ENCODE measurements at places on chromosomes 13 and 19.

- no peak for DNase-seq
These were observed 1988.1 kb upstream of the PCDH20 start for GRCh38 chr13:63403733-63404132.

GRCh38 chr19:1070576-1070930, 3.6 kb downstream of the ARHGAP45 start:
- no peak for DNase-seq

DNA sequence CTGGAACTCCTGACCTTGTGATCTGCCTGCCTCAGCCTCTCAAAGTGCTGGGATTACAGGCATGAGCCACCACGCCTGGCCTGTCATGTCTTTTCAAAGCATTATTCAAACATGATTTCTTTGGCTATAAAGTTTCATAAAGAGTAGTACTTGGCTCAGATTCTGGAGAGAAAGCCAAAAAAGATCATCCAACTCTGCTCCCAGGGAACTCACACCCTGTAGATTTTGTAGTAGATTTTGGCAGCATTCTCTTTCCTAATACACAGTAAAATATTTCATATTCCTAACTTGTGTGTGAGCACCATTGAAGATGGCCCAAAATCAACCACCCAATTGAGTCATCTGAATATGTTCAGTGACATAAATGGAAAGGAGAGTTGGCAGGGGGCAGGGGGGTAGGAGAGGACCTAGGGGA, 48.4 kb downstream of the CAB39L start:
- DNase-seq: no peak

DNA sequence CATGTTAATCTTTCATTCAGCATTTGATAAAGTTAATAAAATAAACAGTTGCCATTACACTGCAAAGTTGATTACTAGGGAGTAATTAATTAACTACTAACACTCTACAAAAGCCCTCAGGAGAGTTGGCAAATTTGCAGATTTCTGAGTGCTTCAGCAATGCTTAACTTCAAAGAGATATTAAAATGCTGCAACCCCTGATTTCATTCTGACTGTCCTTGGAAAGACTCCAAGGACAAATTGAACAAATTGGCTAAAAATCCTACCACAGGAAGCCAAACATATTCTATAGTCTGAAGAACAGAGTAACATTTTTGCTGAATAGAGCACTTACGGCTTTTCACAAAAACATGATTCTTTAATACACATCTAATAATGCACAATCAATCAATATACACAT, 1543.0 kb downstream of the SLITRK5 start:
- no peak for DNase-seq

- DNase-seq: no peak
These were observed 16.2 kb downstream of the COL4A2 start for GRCh38 chr13:110323172-110323891.

GRCh38 chr19:37251308-37252229, 33.6 kb downstream of the ZNF383 start:
- peak; percentile 40 for DNase-seq

GRCh38 chr19:52140032-52140710, 433 bp upstream of the ZNF616 start:
- DNase-seq: no peak

- DNase-seq: peak; percentile 91
These were observed 2.5 kb upstream of the EEF2 start for GRCh38 chr19:3987619-3988371.

All from CD4-positive, alpha-beta T cell treated with Interleukin-2 at 100 ng/mL for 4 hours (primary cell).